Uterine smooth muscle cell (primary cell): ENCODE measurements at places on chromosomes 11 and 22. TPM values are rescaled to one million over a fixed set of nuclear protein-coding genes. Genes with fewer than 3 reads are reported as not detected.

The GAL3ST1 gene
- 0.11 TPM in 1 of 2 replicates, not detected in the other for total RNA-seq

The EFCAB6 gene
- 0.55 and 3.6 TPM in 2 replicates for total RNA-seq

The MS4A15 gene
- not detected in 2 replicates for total RNA-seq

The YWHAH gene
- total RNA-seq, result 80.7 and 173 TPM in 2 replicates

The C11orf42 gene
- total RNA-seq, result not detected in 2 replicates

The HEPHL1 gene
- 0.11 TPM in 1 of 2 replicates, not detected in the other for total RNA-seq

The BDNF gene
- 1.8 and 3.7 TPM in 2 replicates for total RNA-seq

The KCNK4 gene
- total RNA-seq, result not detected in 2 replicates

The GLB1L3 gene
- total RNA-seq, result not detected in 2 replicates

The CALCB gene
- under 0.01 and 0.12 TPM in 2 replicates for total RNA-seq

The TRIM6 gene
- total RNA-seq, result 6.5 and 12.2 TPM in 2 replicates

The SHISA8 gene
- not detected in 2 replicates for total RNA-seq

The F2 gene
- total RNA-seq, result 0.12 TPM in 1 of 2 replicates, not detected in the other

The UCP2 gene
- 1.9 and 2.8 TPM in 2 replicates for total RNA-seq

The TSPAN32 gene
- under 0.01 and 0.12 TPM in 2 replicates for total RNA-seq

The TMEM191B gene
- total RNA-seq, result 0.12 and 3.2 TPM in 2 replicates

The LGALS1 gene
- 8,521 and 11,768 TPM in 2 replicates for total RNA-seq

The SGSM1 gene
- under 0.01 and 0.11 TPM in 2 replicates for total RNA-seq

The IRAG1 gene
- 5.2 and 22.6 TPM in 2 replicates for total RNA-seq

The OR8H3 gene
- not detected in 2 replicates for total RNA-seq

The MS4A1 gene
- not detected in 2 replicates for total RNA-seq

The SPTBN2 gene
- 4.4 and 5.6 TPM in 2 replicates for total RNA-seq

The CHRNA10 gene
- 0.66 and 0.75 TPM in 2 replicates for total RNA-seq

The IFITM10 gene
- 0.89 and 1.5 TPM in 2 replicates for total RNA-seq

The ROBO4 gene
- 1.1 and 3.0 TPM in 2 replicates for total RNA-seq

The TSGA10IP gene
- total RNA-seq, result 0.11 and 0.37 TPM in 2 replicates

The UPK2 gene
- not detected in 2 replicates for total RNA-seq

The MMP10 gene
- 1.2 and 1.9 TPM in 2 replicates for total RNA-seq

The RAG2 gene
- not detected in 2 replicates for total RNA-seq

The NCAM1 gene
- total RNA-seq, result 32.4 and 35.1 TPM in 2 replicates

The SLC22A12 gene
- not detected in 2 replicates for total RNA-seq

The ZNF214 gene
- total RNA-seq, result 5.6 and 7.0 TPM in 2 replicates

The PRAME gene
- total RNA-seq, result 0.25 TPM in 1 of 2 replicates, not detected in the other

The APOBEC3C gene
- 8.2 and 8.5 TPM in 2 replicates for total RNA-seq

The IL17REL gene
- total RNA-seq, result not detected in 2 replicates

The H19 gene
- 0.50 and 0.55 TPM in 2 replicates for total RNA-seq

The SLC35C1 gene
- total RNA-seq, result 8.6 and 9.3 TPM in 2 replicates

The NXPE1 gene
- not detected in 2 replicates for total RNA-seq

The LDHAL6A gene
- not detected in 2 replicates for total RNA-seq

The SYTL2 gene
- total RNA-seq, result 7.9 and 11.5 TPM in 2 replicates

The GRM5 gene
- total RNA-seq, result under 0.01 and 0.11 TPM in 2 replicates

The GAL gene
- total RNA-seq, result 0.62 and 3.3 TPM in 2 replicates

The CAVIN3 gene
- 216 and 432 TPM in 2 replicates for total RNA-seq

The ART5 gene
- 0.55 and 0.75 TPM in 2 replicates for total RNA-seq

The NRXN2 gene
- 0.55 and 1.5 TPM in 2 replicates for total RNA-seq

The GGT5 gene
- 1.2 and 1.9 TPM in 2 replicates for total RNA-seq

The MPPED2 gene
- under 0.01 and 0.22 TPM in 2 replicates for total RNA-seq

The TIGD3 gene
- total RNA-seq, result 0.11 and 0.37 TPM in 2 replicates

The ANO1 gene
- not detected in 2 replicates for total RNA-seq

The OMP gene
- total RNA-seq, result 0.75 TPM in 1 of 2 replicates, not detected in the other
